ENCODE measurements at places on chromosomes 3 and 15. TPM values are rescaled to one million over a fixed set of nuclear protein-coding genes. Genes with fewer than 3 reads are reported as not detected.

DPPA2 gene
- not detected for total RNA-seq

DNA sequence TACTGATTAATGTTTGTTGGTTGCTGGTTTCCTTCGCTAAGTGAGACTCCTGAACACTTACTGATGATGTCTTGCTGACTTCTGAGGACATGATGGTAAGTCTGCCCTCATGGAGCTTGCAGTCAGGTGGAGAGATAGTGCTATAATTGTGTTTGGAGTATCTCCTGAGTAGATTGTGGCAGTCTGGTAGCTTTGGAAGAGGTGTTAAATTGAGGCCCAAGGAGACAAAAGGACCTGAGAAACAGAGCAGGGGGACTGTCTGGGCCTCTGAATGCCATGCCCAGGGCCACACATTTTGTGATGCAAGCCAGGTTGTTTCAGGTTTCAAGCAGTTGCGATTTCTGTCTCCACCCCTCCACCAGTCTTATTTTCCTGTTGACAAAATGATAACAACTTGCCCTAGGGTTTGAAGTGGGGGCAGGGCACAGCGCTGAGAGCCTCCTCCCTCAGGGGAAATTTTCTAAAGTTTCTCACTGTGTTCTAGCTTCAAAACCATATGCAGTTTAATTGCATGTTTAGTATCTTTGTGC, 16.7 kb downstream of the SMAD3 start:
- DNase-seq, result no peak

- DNase-seq, result peak; percentile 42
Observed at GRCh38 chr3:113275929-113276750, 64.8 kb downstream of the BOC start.

- no peak for DNase-seq
Observed at GRCh38 chr3:55296791-55297190, 190.3 kb downstream of the WNT5A start.

GRCh38 chr3:17982211-17982880, 239.9 kb upstream of the TBC1D5 start:
- DNase-seq, result no peak

DNA sequence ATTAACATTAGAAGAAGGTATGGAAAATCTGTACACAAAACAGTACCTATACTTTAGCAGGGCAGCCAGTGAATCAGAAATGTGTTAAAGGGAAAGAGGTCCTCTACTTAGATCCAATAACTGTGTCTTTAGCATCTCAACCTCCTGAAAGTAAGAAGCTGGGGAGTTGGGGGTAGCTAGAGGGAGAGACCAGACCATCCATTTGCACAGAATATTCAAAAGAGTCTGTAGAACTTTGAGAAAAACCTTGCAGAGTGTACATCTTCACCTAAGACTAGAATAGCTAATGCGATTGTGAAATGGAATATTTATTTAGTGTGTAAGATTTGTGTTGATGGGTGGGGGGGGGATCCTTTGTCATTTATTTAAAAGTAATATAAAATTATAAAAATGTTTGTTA, 124.8 kb downstream of the RBPMS2 start:
- no peak for DNase-seq

DNA sequence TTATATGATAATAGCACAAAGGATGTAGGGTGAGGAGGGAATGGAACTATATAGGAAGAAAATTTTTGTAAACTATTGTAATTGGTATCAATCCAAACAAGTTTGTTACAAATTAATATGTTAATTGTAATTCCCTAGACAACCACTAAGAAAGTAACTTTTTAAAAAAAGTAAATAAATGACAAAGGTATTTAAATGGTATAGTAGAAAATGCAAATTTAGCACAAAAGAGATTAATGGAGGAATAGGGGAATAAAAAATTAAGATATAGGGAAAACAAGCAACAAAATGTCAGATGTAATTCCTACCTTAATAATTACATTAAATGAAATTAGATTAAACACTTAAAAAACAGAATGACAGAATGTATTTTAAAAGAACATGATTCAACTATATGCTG, 60.3 kb downstream of the TIMP4 start:
- DNase-seq, result no peak

- no peak for DNase-seq
Observed at GRCh38 chr3:66934041-66934440, 64.1 kb upstream of the KBTBD8 start.

- DNase-seq, result no peak
Observed at GRCh38 chr3:142929109-142929508, 34.4 kb downstream of the PAQR9 start.

Measured in ovary (tissue), 10 donors.